Brain (organoid and tissue), 16 donors: ENCODE measurements at places on chromosomes 4 and X.

DNA sequence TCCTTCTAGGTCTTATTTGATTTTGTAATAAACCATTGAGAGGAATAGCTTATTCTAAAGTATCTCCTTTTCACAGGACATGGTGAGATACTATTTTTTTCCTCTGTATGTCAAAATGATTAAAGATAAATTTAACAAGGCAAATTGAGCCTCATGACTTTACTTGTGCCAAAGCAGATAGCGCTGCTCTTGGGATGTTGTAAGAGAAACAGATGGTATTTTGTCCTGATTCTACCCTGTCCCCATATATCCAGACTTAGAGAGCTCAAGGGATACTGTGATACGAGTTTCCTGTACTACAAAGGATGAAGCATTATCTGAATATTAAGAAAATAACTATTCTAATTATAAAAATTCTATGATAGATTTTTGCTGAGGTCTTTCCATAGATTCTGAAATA lies 34.0 kb downstream of the EMCN start:
- DNase-seq = no peak

GRCh38 chr4:27429364-27429871 lies 568.8 kb downstream of the STIM2 start:
- no peak for DNase-seq

DNA sequence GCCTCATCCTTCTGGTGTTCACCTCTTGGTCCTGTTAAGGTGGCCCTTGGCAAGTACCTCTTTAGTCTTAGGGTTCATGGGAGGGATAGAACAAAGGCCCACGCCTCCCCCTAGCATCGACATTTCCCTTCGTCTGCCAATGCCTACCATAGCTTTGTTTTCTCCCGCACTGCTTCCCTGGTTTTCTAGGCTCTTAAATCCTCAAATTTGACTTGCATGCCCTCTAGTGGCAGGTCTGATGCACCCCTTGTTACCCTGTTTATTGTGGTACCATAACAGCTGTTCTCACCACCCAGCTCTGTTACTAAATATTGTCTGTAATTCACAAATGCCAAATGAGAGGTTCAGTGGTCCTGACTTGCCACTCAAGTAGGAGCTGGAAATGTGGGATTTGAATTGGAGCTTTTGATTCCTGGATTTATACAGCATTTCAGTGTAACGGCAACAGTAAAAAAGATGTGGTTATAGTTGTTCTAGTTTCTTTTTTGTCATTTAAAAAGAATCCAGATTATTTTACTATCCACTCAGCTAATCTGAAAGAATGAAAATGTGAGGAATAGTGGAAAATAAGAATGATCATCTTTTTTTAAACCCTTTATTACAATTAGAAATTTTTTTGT lies 100.1 kb downstream of the REPS2 start:
- peak; percentile 65 for DNase-seq

GRCh38 chrX:44173219-44173618 lies 170.3 kb downstream of the EFHC2 start:
- no peak for DNase-seq

DNA sequence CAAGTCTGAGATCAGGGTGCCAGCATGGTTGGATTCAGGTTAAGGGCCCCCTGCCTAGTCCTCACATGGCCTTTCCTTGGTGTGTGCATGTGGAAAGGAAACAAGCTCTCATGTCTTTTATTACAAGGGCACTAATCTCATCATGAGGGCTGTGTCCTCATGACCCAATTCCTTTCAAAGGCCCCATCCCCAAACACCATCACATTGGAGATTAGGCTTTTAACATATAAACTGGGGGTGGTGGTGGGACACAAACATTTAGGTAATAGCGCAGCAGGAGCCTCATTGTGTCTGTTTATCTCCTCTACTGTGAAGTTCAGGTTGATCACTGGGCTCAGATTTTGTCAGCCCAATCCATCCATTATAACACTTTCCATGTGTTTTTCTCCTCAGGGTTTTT lies 41.0 kb downstream of the BEX3 start:
- no peak for DNase-seq

DNA sequence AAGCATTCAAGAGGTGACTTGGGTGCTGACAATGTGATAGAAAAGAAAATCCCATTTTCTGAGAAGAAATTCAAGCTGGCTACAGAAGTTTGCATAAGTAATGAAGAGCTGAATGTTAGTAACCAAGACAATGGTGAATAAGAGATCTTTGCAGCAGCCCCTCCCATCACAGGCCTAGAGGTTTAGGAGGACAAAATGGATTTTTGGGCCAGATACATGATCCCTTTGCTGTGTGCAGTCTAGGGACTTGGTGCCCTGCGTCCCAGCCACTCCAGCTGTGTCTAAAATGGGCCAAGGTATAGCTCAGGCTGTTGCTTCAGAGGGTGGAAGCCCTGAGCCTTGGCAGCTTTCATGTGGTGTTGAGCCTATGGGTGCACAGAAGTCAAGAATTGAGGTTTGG lies 107.0 kb upstream of the EPHA5 start:
- DNase-seq = no peak

DNA sequence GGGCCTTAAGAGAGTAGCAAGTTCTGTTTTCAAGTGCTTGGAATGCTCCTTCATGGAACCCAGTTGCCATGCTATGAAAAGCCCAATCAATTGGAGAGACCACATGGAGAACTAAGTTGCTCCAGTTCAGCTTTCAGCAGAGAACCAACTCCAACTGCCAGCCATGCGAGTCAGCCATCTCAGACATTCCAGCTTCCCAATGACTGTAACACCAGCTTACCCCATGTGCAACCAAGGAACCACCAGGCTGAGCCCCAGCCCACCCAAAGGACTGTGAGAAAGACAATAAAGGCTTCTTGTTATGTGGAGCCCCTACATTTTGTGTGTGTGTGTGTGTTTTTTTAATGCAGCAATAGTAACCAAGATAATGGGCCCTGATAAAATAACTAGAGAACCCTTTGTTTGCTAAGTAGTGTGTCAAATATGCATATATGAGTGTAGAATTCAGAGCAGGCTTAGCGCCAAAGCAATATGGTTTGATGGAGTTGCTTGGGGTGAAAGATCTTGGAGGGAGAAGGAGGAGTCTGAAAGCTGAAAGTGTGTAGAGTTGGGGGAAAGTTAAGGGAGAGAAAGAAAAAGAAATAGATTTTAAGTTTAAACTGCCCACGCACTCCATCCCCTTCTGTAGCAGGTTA lies 35.0 kb upstream of the CCKAR start:
- DNase-seq = no peak

DNA sequence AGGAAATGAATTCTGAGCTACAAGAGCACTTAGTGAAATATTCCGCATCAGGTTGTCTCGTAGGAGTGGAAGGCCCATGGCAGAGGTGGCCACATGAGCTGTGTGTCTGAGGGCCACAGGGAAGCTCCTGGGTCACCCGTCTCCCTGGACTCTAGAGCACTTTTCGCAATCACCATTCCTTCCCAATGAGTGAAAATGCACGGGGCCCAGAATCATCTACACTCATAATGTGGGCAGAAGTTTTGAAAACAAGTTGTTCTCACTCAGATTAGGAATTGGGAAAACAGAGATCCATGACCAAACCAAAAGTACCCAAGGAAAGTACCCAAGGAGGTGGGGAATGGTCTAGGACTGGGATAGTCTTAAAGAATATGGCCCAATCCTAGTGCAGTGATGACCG lies 94.4 kb downstream of the SCD5 start:
- no peak for DNase-seq

DNA sequence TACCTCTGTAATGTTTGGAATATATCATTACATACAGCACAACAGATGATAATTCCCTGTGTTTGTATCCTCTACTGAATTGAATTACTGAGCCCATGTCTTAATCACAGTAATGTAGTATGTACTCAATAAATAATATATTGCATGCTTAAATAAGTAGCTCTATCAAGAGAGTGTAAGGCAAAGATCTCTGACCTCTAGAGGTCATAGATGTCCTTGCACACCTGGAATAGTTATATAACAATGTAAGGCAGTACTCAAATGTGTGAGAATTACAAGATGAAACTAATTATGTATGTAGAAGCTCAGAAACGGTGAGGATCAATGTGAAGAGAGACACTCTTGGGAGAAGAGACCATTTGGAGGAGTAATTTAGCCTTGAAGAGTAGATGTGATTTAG lies 14.3 kb upstream of the GCNA start:
- no peak for DNase-seq

DNA sequence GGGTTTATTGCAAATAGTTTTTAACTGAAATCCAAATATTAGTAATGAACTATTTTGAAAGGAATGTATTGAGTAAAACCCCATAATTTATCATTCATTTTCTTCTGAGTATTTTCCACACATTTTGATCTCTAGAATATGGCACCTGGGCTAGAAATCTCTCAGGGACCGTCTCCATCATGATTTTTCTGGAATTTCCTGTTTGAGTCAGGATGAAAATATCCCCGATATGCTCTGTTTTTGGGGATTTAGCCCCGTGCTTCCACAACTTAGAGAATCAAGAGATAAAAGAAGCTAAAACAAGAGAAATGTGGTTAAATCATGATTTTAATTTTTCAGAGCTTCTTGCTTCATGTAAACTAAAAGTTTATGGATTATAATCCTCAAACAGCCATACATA lies 114.2 kb downstream of the SPCS3 start:
- no peak for DNase-seq

DNA sequence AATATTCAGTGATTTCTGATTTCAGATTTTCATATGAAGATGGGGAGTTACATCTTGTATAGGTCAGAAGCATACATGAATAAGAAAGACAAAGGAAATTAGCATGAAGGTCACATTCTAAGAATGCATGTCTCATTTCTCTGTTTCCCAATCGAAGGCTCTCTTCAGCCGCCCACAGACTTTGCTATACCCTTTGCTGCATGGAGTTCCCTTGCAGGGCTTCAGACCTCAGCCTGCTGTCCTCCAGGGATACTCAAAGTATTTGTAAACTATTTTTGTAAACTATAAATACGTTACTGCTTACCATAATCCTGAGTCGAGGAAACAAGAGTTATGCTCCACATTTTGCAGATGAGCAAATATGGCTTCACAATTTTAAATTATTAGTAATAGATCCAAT lies 738.4 kb downstream of the PCDH18 start:
- no peak for DNase-seq
